ENCODE measurements at places on chromosomes 2 and 18.

DNA sequence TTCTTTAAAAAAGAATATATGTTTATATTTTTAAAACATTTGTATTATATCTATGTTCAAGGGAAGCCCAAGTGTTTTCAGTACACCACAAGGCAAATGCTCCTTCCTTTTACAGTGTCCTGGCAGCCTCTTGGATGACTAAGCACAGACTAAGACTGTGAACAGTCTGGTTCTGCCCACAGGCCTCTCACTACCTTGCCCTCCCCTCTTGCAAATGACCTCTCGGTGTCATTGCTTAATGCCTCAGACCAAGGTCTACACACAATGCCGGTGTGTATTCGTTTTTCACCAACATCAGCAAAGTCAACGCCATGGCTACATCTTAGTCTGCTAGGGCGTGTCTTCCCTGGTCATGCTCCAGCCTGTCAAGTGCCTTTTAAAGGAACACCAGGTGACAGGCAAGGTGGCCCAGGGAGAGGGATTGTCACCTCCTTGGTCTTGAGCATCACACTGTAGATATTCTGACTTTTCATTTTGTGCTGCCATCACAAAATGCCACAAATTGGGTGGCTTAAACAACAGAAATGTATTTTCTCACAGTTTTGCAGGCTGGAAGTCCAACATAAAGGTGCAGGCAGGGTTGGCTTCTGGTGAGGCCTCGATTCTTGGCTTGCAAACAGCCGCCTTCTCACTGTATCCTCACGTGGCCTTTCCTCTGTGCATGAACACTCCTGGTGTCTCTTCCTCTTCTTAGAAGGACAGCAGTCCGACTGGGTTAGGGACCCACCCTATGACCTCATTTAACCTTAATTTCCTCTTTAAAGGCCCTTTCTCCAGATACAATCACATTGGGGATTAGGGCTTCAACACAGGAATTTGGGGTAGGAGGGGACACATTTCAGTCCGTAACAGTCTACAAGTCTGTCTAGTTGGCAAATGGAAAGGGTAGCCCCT lies 266.5 kb downstream of the KLHL29 start:
- peak; percentile 68 for DNase-seq

- no peak for DNase-seq
These were observed 633.2 kb downstream of the FBXO15 start for GRCh38 chr18:73514449-73514848.

- DNase-seq = no peak
These were observed 361.4 kb downstream of the LNPK start for GRCh38 chr2:175640655-175641054.

GRCh38 chr2:17818235-17818815 lies 2.1 kb downstream of the MSGN1 start:
- no peak for DNase-seq

DNA sequence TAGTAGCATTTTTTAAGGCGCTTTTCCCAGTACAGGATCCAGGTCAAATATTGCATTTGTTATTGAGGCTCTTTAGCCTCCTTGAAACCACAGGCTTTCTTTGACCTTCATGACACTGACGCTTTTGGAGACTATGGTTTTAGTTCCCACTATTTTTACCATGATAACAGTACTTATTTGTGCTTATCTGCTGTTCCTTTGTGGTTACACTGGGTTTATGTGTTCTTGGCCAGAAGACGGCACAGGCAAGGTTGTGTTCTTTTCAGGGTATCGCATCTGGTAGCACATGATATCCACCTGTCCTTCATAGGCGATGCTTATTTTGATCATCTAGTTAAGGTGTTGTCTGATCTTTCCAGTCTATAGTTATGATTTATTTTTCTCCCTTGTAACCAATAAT lies 16.8 kb upstream of the MBOAT2 start:
- DNase-seq = no peak

- no peak for DNase-seq
These were observed 54.2 kb upstream of the CDCA7 start for GRCh38 chr2:173300458-173300857.

- DNase-seq = no peak
These were observed 54.7 kb downstream of the UXS1 start for GRCh38 chr2:106139238-106139935.

- DNase-seq = no peak
These were observed 202.1 kb upstream of the RND3 start for GRCh38 chr2:150689590-150689989.

GRCh38 chr2:144798034-144798433 lies 278.1 kb upstream of the ZEB2 start:
- DNase-seq = no peak

- DNase-seq = no peak
These were observed 79.4 kb upstream of the SMAD7 start for GRCh38 chr18:49030138-49030537.

GRCh38 chr2:218418717-218419458 lies at the start of gene VIL1:
TSS of gene VIL1 (plus strand) at chr2:218419123. CDS start at chr2:218423779, 4,656 bp downstream.
- DNase-seq = no peak

GRCh38 chr2:129812071-129812470 lies 167.4 kb upstream of the RAB6C start:
- peak; percentile 3 for DNase-seq

Measured in fibroblast of skin of right biceps (primary cell).